Activated CD8-positive, alpha-beta memory T cell treated with anti-CD3 and anti-CD28 coated beads for 1 hour (primary cell): ENCODE measurements at places on chromosomes 16 and 17.

GRCh38 chr16:57069635-57070370, 22.6 kb upstream of the CPNE2 start:
- DNase-seq: no peak

GRCh38 chr16:82583422-82583821, 43.3 kb upstream of the CDH13 start:
- no peak for DNase-seq

DNA sequence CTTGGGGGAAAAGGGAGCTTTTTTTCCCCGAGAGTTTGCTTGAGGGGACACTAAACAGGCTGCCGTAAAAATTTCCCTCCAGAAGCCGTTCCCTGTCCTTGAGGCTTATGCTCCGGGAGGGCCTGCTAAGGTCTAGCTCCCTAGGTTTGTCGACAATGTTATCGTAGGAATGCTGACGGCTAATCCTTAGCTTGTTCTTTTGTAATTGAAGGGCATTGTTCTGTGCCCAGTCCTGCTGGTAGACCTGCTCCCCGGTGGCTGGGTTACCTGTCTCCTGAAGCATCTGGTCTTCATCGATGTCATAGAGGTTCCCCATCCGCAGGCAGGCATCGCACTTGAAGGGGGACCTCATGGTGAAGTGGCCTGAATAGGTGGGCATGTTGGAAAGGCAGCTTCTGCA, 418.7 kb downstream of the GRIN2A start:
- DNase-seq: no peak

DNA sequence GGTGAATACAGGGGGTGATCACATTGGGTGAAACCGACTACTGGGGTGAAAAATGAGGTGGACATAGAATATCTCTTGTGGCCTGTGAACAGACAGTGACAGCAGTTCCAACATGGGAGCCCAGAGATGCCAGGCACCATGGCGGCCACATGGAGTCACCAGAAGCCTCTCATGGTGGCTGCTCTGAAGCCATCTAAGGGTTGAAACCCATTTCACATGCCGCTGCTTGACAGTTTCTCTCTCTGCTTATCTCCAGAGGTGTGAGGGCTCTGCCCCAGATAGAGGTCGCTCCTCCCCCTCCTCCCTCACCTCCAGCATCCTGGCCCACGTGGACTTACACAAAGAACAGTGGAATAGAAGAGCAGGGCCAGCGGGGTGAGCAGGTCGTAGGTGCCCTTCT, 37.9 kb upstream of the PIK3R6 start:
- no peak for DNase-seq

DNA sequence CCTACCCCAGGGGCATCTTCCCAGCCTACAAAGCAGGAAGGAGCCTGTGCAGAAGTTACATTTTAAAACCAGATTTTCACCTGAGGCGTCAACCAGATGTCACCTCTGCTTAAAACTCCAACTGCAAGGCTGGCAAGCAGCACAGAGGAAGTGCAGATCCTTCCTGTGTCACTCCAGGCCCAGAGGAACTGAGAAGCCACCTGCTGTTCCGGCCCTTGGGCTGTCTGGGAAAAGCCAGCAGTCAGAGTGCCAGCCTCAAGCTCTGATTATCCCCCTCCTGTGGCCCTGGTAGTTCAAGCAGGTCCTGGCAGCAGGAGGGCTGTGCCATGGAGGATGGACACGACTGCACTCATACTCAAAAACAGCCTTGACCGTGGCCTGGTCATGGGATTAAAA, 10.2 kb downstream of the POLR2C start:
- DNase-seq: no peak

DNA sequence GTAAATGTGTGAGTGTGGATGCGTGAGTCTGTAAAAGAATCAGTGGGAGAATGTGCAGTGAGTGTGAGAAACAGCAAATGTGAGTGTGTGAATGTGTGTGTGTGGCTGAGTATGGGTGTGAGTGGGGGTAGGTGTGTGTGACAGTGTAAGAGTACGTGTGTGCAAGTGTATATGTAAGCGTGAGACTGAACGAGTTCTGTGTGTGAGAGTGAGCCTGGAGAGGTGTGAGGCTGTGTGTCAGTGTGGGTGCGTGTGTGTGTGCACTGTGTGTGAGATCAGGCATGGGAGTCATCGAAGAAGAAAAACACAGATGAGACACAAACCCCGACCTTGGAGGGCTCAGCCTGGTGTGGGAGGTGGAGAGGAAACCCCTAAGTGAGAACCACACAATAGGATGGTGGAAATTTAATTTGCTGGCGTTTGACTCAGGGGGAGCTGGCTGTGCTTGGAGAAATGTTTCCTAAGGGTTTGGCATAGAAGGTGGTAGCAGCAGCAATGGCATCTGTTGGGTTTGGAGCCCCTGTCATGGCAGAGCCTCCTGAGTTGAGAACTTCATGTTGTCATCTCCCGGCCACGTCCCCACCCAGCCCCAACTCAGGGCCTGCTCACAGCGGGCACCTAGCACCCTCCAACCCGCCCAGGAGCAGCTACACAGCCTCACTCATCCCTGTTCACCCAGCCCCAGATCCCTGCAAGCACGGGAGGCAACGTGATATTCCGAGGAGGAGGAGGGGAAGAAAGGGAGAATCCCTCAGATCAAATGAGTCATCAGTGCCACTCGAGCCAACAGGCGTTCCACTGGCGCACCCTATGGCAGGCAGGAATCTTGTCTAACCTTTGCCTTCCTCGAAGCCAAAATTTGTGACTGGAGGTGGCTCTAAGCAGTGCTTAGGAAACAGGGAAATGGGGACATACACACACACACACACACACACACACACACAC, 14.3 kb upstream of the NUBP1 start:
- no peak for DNase-seq

DNA sequence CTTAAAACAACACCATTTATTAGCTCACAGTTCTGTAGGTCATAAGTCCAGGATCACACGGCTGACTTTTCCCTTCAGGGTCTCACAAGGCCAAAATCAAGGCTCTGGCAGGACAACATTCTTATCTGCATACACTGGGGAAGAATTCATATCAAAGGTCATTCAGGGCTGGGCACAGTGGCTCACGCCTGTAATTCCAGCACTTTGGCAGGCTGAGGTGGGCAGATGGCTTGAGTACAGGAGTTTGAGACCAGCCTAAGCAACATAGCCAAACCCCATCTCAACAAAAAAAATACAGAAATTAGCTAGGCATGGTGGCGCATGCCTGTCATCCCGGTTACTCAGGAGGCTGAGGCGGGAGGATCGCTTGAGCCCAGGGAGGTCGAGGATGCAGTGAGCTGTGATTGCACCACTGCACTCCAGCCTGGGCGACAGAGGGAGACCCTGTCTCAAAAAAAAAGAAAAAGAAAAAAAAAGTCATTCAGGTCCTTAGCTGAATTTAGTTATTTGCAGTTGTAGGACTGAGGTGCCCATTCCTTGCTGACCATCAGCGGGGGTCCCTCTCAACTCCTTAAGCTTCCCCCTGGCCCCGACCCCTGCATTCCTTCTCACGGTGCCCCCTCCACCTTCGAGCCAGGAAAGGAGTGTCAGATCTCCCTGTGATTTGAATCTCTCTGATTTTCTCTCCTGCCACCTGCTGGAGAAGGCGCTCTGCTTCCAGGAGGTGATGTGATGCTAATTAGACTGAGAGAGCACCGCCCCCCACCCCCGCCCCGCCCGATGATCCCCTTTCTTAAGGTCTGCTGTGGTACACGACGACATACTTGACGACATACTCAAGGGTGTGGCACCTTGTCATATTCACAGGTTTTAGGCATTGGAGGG, 91.8 kb upstream of the CLEC18A start:
- no peak for DNase-seq

DNA sequence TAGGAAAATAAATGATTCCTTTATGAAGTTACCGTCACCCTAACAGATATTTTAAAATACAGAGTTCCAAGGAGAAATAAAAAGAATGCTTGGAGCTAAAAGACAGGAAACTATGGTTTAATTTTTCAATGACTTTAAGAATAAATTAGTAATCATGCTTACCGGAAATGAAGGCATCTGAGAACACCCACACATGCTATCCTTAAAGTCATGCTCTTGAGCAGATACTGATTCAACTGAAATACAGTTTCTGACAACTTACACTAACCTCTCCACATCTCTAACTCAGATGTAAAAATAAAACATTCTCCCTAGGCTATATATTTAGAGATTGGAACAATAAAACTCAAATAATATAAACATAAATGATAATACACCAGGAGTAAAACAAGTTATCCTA, 7.8 kb downstream of the PSMD12 start:
- no peak for DNase-seq

- no peak for DNase-seq
These were observed 20.6 kb upstream of the ARHGAP17 start for GRCh38 chr16:25035494-25036405.

GRCh38 chr17:19652595-19652994, 4.0 kb downstream of the ALDH3A2 start:
- DNase-seq: no peak

DNA sequence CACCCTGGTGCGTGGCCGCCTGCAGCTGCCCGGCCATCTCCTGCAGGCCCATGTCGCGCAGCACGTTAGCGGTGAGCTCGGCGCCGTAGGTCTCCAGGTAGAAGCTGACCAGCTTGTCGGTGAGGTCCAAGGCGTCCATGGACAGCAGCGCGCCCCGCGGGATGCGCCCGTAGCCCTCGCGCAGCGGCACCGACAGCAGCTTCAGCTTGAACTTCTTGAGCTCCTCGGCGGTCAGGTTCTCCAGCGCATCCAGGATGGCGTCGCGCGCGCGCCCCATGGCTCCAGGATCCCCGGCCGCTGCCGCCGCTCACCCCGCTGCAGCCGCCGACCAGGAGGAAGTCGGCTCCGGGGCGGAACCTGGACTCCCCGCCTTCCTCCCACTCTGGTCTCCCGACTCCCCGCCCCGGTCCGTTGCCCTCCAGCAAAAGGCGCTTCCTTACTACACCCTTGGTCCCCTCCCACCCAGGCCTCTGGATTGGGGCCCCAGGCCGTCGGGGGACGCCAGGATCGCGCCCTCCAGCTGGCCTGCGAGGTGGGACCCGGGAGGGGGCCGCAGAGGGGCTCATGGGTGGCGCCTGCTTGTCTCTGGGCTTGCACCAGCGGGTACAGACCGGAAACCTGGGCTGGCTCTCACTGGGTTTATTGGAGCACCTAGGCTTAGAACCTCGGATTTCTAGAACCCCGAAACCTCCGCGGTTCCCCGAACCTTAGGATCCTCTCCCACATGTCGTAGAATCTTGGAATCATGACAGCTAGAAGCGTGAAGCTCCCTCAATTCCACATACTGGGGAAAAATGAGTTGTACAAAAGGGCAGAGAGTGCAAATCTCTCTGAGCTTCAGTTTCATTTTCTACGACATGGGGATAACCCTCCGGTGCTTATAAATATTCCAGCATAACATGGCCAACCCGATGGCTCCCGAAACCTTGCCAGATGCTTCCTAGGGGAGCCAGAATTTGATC, at the start of gene PYCARD:
PYCARD (minus strand) TSS at position 347 of the 962 bp plus-strand sequence; CDS start at position 277, 70 bp downstream.
- DNase-seq: no peak

GRCh38 chr17:28743243-28744103, at the start of gene TRAF4:
Gene TRAF4 (plus strand): TSS chr17:28744011. CDS start chr17:28744113, 102 bp downstream.
- DNase-seq: no peak

DNA sequence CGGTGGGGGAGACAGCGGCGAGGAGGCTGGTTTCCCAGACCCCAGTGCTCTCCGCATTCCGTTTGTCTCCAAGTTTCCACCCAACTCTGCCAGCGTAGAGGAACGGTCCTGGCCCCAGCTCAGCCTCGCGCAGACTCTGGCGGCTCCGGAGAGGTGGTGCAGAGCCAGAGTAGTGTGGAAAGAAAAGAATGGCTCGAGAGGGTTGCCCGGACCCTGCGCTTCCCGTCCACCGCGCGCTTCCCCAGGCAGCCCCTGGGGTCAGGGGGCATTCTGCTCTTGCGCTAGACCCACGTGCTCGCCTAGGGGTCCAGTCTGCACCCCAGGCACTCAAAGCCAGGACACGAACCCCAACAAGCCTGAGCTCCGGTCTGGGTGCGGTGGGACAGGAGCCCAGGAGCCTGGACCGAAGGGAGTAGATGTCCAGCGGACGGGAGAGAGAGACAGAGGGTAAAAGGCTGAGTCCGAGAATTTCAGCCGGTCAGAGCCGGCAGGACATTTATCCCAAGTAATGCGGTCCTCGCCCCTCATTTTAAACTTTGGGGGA, 3.8 kb downstream of the PMP22 start:
- no peak for DNase-seq

GRCh38 chr17:79407385-79407784, 203.5 kb downstream of the RBFOX3 start:
- DNase-seq: no peak

DNA sequence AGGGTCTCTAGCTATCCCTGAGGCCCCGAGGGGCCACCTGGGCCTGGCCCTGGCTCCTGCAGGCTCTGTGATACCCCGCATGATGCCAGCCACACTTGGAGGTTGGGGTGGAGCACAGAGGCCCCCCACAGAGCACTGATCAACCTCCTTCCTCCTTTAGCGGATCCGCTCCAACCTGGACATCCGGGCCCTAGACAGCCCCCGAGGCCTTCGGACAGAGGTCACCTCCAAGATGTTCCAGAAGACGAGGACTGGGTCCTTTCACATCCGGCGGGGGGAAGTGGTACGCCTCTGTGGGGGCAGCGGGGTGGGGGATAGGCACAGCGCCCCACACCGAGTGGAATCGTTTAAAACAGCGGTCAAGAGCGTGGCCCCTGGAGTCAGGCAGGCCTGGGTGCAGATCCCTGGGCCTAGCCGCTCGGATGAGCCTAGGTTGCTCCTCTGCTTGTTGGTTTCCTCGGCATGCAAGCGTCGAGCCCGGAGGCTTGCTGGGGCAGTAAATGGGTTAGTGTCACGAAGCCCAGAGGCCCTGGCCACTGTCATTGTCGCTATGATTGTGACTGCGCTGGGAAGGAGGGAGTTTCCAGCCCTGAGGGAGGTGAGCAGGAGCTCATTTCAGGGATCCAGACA, 9.9 kb downstream of the ITGB4 start:
- DNase-seq: no peak

GRCh38 chr17:45997624-45998023, 1.4 kb upstream of the STH start:
- no peak for DNase-seq

DNA sequence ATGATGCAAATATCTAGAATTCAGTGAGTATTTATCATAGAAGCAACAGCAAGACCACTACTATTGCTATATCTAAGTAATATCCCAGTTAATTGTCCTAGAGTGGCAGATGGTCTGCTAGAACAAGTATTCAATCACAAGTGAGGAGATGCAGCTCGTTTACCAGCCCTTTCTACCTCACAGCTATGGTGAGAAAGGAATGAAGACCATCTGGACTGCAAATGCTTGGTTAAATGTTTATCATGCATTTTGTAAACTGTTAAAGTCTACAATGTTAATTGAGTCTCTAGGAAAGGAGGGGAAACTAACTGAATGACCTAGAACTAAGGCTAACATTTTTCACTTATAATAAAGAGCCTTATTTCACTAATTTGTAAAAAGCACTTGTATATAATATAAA, 52.5 kb downstream of the CNOT1 start:
- DNase-seq: no peak

GRCh38 chr17:11853321-11854151, 143.7 kb downstream of the ZNF18 start:
- no peak for DNase-seq

DNA sequence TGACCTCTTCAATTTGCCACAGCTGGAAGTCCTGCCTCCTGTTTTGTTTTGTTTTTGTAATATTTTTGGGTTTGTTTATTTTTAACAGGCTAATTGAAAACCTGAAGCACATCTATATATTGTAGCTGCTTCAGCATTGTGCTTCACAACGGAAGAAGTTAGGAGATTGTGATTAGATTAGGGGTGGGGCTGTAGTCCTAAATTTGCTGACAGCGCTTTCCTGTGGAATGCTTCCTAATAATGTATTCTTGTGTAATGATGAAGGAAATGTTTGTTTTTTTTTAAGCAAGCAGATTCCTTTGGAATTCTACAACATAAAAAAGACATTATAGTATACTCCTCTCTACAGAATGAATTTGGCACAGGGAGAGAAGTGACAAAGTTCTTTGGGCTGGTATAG, 70.1 kb downstream of the NLK start:
- DNase-seq: no peak

- DNase-seq: no peak
These were observed 3.5 kb downstream of the GNG13 start for GRCh38 chr16:797120-797420.
